ENCODE measurements at places on chromosomes 12 and 14. TPM values are rescaled to one million over a fixed set of nuclear protein-coding genes. Genes with fewer than 3 reads are reported as not detected.

Gene CLEC1B
- not detected for total RNA-seq

Gene ANKRD33
- not detected for total RNA-seq

Gene KRT74
- total RNA-seq = not detected

Gene PPFIBP1
- total RNA-seq = 34.2 TPM

Gene ANO4
- total RNA-seq = not detected

Gene LMNTD1
- not detected for total RNA-seq

Gene TAS2R19
- total RNA-seq = not detected

Gene RHEBL1
- 6.4 TPM for total RNA-seq

Gene HNF1A
- total RNA-seq = 5.9 TPM

Gene DAO
- total RNA-seq = not detected

Gene LGR5
- total RNA-seq = not detected

Gene DIO3
- 0.06 TPM for total RNA-seq

Gene ESRRB
- 0.30 TPM for total RNA-seq

Gene CLEC14A
- total RNA-seq = not detected

Gene POTEG
- total RNA-seq = not detected

Gene AMDHD1
- total RNA-seq = 2.4 TPM

Gene KRT82
- not detected for total RNA-seq

Gene FBXO33
- total RNA-seq = 8.7 TPM

Gene ADAM21
- not detected for total RNA-seq

Gene RDH12
- 0.09 TPM for total RNA-seq

Gene TRIP11
- total RNA-seq = 12.4 TPM

Gene PTPRB
- total RNA-seq = 1.0 TPM

Gene RFLNA
- not detected for total RNA-seq

Gene CMA1
- not detected for total RNA-seq
